Activated CD4-positive, CD25-positive, alpha-beta regulatory T cell (primary cell): ENCODE measurements at places on chromosomes 11 and 22.

DNA sequence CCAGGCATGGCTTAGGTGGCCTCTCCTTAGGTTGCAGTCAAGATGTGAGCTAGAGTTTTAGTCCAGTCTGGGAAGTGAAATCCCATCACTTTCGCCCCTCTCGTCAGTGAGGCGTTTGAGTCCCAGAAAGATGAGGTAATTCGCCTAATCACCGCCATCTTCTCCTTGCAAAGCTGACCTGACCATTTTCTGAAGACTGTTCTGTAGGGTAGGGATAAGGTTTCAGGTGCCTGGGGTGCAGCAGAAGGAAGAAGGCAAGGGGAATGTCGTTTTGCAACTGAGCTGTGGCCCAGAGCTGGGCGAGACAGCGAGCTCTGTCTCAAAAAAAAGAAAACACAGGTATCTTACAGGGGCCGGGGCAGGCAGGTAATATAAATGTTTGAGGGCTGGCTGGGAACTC lies 61.7 kb upstream of the CECR2 start:
- DNase-seq, result no peak

- DNase-seq, result no peak
Observed at GRCh38 chr11:86208572-86208971, 36.0 kb upstream of the EED start.

GRCh38 chr11:69699213-69699612 lies 4.6 kb downstream of the FGF19 start:
- DNase-seq, result no peak

DNA sequence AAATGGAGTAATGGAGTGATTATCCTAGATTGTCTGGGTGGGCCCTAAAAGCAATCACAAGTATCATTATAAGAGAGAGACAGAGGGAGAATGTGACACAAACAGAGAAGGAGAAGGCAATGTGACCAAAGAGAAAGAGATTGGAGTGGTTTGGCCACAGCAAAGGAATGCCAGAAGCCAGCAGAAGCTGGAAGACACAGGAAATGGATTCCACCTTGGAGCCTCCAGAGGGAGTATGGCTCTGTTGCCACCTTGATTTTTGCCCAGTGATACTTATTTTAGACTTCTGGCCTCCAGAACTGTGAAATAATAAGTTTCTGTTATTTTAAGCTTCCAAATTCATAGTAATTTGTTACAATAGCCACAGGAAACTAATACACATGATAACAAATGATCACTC lies 36.8 kb upstream of the OR5P2 start:
- no peak for DNase-seq

DNA sequence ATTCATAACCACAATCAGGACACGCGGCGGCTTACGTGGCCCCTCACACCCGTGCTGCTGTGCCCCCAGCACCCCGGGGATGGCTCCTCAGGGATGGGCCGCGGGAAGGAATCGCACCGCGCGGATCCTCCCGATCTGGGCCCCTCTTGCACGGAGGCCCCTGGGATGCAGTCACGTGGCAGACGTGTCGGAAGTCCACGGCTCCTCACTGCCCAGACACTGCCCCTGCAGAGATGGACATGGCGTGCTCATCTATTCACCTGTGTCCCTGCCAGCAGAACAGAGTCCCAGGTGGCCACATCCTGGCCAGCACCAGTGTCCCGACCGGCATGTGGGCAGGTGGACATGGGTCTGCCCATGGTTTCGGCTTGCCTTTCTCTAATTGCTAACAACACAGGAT lies 12.8 kb downstream of the MOB2 start:
- no peak for DNase-seq

DNA sequence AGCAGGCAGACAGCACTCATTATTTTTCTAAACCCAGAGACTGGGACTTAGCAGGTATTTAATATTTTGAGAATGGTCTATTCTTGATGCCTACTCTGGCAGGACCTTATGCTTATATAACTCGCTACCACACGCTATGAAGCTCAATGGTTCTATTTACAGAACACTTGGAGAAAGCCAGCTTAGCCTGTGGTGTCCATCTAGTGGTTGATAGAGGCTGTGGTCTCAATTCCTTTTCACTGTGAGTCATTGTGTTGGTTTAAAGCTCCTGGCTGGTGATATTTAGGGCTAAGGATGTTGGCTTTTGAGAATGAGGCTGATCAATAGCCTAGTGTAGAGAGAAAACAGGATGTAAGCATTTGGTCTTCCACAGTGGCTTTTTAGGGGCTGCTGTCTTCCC lies 206.4 kb downstream of the DBX1 start:
- DNase-seq, result no peak

DNA sequence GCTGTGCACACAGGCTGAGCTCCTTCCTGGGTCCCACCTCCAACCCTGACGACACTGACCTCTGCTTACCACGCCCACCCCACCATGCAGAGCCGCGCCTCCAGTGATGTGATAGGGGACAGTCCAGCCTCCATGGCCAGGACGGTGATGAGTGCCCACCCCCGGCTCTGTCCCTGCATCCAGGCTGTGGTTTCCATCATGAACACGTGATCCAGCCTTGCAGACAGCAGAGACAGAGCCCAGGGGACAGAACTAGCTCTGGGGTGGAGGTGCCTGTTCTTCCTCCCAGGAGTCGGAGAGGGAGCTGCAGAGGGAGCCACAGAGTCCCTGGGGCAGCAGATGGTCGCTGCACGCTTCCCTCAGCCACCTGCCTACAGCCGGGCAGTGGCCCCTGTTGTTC lies 42.6 kb upstream of the IGSF9B start:
- no peak for DNase-seq

- no peak for DNase-seq
Observed at GRCh38 chr22:36220451-36220921, 18.8 kb downstream of the APOL2 start.

DNA sequence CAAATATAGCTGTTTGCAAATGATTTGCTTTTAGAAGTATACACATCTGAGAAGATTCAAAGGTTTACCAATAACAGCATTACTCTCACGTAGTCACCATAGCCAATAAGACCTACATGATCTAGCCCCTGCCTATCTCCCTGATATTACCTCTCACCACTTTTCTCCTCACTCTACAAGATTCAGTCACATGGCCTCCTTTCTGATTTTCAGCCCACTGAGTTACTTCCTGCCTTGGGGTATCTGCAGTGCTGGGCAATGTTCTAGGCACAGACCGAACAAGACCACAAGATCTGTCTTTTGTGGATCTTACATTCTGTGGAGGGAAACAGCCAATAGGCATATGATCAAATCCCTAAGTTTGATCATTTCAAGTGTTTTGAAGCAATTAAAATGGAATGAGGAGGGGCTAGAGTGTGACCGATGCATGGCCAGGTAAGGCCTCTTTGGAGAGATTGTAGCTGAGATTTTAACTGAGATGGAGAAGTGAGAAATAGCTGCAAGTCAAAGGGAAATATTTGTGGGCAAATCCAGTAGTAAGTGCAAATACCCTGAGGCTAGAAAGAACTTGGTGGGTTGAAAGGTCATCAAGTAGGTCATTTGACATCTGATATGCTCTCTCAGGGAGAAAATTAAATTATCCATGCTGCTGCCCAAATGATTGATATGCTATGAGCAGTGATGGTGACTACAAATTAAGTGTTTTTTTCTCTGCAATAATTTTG lies 43.1 kb downstream of the ARL14EP start:
- no peak for DNase-seq

DNA sequence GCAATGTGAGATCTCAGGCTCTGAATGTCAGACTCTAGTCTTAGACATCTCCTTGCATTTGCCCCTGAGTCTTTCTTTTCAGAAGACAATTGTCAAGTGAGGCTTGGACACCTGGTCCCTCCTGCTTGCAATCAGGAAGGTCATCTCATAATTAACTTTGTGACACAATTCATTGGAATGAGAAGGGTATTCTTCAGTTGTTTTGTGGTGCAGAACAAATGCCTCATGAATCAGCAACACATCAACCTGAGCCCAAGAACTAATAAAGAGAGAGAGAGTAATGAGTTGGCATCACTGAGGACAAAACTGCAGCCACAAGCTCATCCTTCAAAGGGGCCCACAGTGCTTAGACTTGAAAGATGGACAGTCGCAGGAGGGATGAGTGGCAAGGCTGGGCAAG lies 375.8 kb downstream of the INSC start:
- DNase-seq, result no peak

GRCh38 chr11:87366763-87367405 lies 329.1 kb downstream of the TMEM135 start:
- no peak for DNase-seq

DNA sequence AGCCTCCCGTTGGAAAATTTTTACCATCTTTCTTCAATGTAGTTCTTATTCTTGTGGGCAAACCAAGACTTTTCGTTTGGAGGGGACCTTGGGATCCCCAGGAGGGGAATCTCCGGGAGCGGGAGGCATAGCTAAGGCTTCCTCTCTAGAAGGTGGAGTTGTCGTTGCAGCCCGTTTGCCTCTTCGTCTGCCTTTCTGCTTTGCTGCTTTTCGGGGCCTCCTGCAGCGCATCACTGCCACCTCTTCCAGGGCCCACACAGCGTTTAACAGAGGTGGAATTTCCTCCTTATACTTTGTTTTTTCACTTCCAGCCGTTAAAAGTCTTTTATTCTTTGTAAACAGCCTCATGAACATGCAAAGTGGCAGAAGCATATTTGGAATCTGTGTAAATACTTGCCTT lies 3.5 kb upstream of the IFITM3 start:
- no peak for DNase-seq

- DNase-seq, result no peak
Observed at GRCh38 chr11:103530257-103530656, 421.0 kb downstream of the DYNC2H1 start.

- DNase-seq, result no peak
Observed at GRCh38 chr11:128026596-128026995, 560.8 kb downstream of the ETS1 start.

DNA sequence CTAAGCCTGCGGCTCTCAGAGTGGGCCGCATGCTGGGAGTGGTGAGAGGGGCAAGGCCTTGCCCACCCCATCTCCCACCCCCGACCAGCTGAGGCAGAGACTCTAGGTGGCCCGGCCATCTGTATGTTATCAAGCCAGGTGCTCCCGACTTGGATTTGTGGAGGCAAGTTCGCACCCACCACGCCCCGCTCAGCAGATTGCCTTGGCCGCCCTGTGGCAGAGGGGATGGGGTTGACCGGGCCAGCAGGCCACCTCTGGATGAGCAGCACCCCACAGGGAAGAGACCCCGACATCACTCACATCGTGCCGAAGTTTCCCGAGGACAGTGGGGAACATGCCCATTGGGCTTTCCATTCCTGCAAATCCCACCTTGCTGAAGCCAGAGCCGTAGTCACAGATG lies 40.8 kb downstream of the DHCR7 start:
- DNase-seq, result no peak

GRCh38 chr11:12496181-12497025 lies 119.0 kb downstream of the PARVA start:
- DNase-seq, result no peak

- DNase-seq, result no peak
Observed at GRCh38 chr11:36013950-36014897, 70.4 kb downstream of the LDLRAD3 start.

GRCh38 chr11:75323609-75324008 lies 27.9 kb downstream of the ARRB1 start:
- DNase-seq, result no peak

DNA sequence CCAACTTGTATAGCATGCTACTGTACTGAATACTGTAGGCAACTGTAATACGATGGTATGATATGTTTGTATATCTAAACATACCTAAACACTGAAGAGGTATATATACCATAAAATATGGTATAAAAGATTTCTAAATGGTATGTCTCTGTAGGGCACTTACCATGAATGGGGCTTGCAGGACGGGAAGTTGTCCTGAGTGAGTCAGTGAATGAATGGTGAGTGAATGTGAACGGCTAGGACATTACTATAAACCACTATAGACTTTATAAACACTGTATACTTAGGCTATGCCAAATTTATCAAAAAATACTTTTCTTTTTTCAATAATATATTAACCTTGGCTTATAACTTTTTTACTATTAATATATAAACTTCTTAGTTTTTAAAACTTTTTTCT lies 66.8 kb downstream of the ZC3H12C start:
- DNase-seq, result no peak

- DNase-seq, result no peak
Observed at GRCh38 chr11:74033046-74033445, 24.2 kb upstream of the UCP3 start.

- no peak for DNase-seq
Observed at GRCh38 chr22:36110306-36110881, 50.2 kb downstream of the APOL3 start.

GRCh38 chr11:60321051-60321450 lies 6.0 kb upstream of the MS4A6E start:
- no peak for DNase-seq

DNA sequence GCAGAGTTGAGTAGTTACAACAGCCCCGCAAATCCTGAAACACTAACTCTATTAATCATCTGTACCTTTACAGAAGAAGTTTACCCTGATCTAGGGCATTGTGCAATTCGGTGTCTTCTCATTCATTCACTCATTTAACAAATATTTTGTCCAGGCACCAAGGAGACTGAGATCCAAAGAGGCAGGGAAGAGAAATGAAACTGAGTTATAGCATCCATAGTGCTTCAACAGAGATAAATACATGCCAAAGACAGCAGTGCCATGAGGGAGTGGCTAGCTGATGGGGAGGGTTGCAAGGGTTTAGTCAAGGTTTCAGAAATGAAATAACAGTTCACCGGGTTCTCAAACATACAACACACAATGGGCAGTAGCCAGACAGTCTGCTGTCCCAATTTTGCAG lies 40.2 kb upstream of the MTNR1B start:
- no peak for DNase-seq

- no peak for DNase-seq
Observed at GRCh38 chr22:27063406-27063805, 406.0 kb downstream of the MIAT start.

DNA sequence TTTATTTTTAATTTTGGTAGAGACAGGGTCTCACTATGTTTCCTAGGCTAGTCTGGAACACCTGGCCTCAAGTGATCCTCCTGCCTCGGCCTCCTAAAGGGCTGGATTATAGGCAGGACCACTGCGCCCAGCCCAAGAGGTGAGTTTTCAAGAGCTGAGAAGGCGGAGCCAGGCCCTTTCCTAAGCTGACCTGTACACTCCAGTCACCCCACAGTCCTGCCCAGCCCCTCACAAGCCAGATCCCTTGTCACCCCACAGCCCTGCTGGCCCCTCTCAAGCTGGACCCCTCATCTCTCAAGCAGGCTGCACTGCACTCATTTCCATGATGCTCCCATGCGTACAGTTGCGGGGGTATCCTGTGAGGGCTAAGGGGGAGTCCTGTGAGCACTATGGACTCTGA lies 2.9 kb downstream of the DENND6B start:
- no peak for DNase-seq

GRCh38 chr11:35138606-35138942 lies 397 bp upstream of the CD44 start:
- no peak for DNase-seq

GRCh38 chr11:65315204-65315865 lies 669 bp downstream of the CDC42EP2 start:
- DNase-seq, result peak; percentile 71
